ENCODE measurements at places on chromosomes 5 and 9.
A peak's percentile ranks its signal among the peaks of the same experiment; 100 is the strongest.

- no peak for DNase-seq
These were observed 53.6 kb upstream of the SIMC1 start for GRCh38 chr5:176184608-176185132.

- DNase-seq: no peak
These were observed 23.9 kb downstream of the CNTRL start for GRCh38 chr9:121098567-121099198.

DNA sequence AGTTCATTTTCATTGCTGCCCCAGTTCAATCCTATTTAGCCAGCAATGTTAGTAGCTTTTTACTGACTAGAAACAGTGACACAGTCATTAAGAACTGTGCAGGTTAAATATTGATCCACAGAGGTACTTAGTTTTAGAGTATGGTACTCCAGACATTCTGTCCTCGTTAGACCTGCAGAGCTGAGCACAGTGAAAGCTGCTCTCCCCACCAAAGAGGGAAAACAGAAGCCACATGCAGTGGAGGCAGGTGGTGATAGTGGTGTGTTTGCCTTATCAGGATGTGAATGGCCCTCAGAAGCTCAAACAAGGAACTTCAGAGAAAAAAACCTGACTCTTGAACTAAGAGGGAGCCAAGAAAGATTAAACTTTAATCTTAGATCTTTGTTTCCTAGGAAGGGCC, 75.5 kb downstream of the UNC13B start:
- peak; percentile 22 for DNase-seq

DNA sequence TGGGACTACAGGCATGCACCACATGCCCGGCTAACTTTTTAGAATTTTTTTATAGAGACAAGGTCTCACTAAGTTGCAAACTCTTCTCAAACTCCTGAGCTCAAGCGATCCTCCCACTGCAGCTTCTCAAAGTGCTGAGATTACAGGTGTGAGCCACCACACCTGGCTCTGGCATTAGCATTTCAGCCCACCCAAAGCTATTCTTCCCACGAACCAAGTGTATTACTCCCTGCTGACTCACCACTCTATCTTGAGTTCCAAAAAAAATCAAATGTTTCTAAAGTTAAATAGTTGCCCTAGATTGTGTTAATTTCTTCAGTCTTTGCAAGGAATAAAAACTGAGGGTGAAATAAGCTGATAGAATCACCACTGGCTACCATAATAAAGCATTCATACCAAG, 205.5 kb downstream of the ARRDC3 start:
- no peak for DNase-seq

DNA sequence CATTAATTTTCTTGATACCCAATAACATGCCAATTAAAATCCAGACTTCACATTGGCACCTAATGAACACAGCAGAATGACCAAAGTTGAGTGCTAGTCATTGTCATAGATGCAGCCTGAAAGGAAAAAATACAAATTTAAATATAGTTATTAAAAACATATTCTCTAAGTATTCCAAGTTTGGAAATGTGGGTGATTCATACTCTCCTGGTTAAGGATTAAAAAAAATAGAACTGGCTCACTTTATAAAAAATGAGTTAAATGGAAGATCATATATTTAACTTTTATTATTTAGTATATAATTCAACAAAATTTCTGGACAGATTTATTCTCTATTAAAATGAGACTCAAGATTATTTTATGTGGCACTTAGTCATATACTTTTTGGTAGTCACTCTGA, 33.2 kb upstream of the RICTOR start:
- DNase-seq: no peak

- no peak for DNase-seq
These were observed 49.2 kb upstream of the SMIM32 start for GRCh38 chr5:136242136-136242535.

DNA sequence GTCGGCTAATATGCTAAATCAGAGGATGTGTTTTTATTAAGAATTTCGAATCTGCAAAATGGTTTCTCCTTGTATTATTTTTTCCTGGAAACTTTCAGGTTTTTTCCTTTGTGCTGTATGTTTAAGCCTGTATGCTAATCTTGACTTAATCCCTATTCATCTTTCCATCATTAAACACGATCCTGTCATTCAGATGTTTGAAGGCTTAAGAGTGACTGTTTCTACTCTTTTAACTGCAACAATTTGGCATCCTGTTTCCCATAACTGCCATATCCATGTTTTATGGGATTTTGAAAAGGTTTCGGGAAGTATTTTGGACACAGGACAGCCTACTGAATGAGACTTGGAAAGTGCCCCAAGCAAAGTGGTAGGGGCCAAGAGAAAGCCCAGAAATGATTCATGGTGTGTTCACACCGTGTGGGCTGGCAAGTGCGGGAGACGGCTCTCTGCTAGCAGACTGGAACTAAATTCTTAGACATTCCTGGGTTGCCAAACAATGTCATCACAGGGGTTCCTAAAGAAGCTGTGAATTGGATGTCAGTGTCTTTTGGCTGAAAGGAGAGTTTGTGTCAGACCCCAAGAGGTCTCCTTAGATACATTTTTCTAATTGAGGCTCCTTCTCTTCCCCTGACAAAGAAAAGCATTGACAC, 125.4 kb upstream of the ADAMTS16 start:
- DNase-seq: no peak

DNA sequence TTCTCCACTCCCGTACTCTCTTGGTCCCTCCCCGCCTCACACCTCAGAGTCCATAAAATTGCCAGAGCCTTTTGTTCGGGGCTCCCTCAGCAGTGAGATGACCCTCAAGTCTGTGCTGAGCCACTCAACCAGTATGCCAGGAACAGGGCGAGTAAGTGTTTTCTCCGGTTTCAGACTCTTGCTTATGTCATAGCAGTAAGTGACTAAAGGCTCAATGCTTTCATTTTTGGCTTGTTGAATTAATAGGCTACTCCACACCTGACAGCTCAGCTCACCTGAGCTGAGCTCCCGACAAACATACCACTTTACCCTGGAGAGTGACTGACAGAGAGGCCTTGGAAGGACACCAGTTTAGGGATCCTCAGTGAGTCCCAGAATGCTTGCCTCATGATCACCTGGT, 30.5 kb downstream of the PCSK1 start:
- DNase-seq: no peak

- DNase-seq: peak; percentile 22
These were observed 572.9 kb downstream of the ACTL7B start for GRCh38 chr9:108282872-108283271.

GRCh38 chr9:78006734-78007133, 24.9 kb downstream of the GNAQ start:
- no peak for DNase-seq

- no peak for DNase-seq
These were observed 252.7 kb downstream of the EFNA5 start for GRCh38 chr5:107418071-107418470.

DNA sequence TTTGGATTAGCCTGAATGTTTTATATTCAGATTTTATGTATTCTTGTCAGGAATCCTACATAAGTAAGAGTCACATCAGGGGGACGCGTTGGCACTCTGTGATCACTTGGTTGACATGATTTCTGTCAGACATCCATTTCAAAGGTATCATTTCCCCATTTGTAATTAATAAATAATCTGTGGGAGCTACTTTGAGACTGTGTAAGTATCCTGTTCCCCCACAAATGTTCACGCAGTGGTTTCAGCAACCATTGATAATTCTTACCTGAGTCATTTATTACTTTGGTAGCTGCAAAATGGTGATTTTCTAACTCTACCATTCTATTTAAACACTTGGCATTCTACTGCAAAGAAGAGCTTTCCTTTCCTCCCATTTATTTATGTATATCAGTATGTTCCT, 56.9 kb upstream of the TBC1D2 start:
- DNase-seq: no peak

DNA sequence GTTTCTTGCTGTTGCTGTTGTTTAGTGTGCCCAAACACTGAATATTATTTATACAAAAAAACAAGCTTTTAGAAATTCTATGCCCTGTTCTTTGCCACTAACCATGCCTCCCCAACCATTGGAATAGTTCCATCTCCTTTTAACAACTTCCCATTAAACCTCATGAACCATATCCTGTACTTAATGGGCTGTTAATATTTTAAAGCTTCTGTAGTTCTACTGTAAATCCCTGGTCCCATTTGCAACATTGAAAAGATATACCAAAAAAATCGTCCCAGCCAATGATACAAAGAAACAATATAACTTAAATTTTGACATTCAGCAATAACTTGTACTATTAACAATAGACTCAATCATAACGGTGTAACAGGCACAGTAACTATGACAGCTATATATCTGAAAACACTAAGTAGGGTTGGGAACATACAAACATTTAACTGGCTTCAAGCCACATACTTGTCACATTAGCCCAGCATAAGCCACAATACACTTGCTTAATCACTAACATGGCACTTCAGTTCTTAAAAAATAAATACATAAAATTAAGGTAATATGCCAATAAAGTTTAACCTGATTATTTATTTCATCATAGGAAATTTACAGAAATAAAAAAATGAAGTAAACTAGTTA, 86.1 kb downstream of the ADAMTS6 start:
- peak; percentile 16 for DNase-seq

DNA sequence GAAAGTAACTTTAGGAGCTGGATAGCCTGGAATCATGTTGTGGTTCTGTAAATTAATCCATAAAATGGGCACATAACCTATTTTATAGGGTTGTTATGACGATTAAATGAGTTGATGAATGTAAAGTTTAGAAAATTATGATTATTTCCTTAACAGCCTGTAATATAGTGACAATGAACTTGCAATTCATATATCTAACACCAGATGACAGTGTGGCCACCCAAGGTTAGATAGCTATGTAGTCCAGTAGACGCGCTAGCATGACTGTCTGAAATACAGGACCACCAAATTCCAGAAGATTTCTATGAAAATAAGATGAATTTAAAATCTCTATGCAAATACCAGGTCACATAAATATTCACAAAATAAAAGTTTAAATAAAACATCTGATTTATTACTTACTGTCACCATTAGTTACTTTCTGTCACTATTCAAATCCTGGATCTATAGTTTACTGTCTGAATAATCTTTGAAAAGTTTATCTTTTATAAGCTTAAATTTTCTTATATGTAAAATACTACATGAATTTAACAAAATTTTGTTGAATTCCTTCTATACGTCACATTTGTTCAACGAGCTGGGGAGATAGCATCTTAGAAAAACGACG, 26.1 kb upstream of the MACIR start:
- DNase-seq: peak; percentile 59

GRCh38 chr5:23930985-23931384, 423.6 kb downstream of the PRDM9 start:
- DNase-seq: peak; percentile 12

GRCh38 chr5:132384506-132385050, 15.1 kb downstream of the SLC22A5 start:
- DNase-seq: no peak

- no peak for DNase-seq
These were observed 151.6 kb downstream of the SIL1 start for GRCh38 chr5:139046551-139046950.

GRCh38 chr5:3489239-3489843, 106.3 kb upstream of the IRX1 start:
- no peak for DNase-seq

DNA sequence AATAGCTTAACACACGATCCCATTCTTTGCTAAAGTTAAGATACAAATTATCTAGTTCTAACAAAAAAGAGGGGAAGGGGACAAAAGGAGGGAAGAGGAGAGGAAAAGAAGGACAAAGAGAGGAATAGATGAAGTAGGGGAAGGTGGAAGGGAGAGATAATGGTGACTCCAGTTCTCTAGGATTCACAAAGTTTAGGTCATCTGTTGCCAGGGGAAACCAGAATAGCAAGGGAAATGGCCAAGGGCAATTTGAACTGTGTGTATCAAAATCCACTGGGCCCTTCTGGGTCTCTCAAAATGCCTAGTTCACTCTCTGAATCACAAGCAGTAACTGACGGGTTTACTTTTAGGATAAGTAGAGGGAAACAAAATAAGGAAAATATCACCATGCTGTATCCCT, 7.6 kb downstream of the SLC24A2 start:
- DNase-seq: no peak
